ENCODE measurements at places on chromosomes 4 and X.

DNA sequence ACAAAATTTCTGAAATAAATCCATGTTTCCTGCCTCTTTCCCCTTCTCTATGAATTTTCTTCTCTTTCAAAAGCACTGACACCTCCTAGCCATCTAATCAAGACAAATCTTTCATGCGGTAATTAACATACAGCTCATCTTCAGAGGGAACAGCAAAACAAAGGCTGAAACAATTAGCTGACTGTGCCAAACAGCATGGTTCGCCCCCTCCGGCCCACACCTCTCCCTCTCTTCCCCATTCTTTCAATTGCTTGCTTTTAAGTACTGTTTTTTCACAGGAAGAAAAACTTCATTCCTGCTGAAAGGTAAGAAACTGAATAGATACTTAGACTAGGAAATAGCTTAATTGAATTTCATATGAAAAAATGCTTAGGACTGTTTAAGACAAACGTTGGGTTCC, 291.1 kb upstream of the NOCT start:
- no peaks in the 10 kb centered on the region for H3K4me1 ChIP-seq
- no peaks in the 10 kb centered on the region for H3K27me3 ChIP-seq
- no peak for DNase-seq
- H3K36me3 ChIP-seq = no peaks in the 10 kb centered on the region
- H3K4me3 ChIP-seq = no peak overlapping the region
- no peak overlapping the region for H3K27ac ChIP-seq

GRCh38 chr4:184167576-184167975, 50.1 kb downstream of the ENPP6 start:
- no peak overlapping the region for H3K4me3 ChIP-seq
- no peaks in the 10 kb centered on the region for H3K36me3 ChIP-seq
- H3K4me1 ChIP-seq = no peaks in the 10 kb centered on the region
- DNase-seq = no peak

- H3K4me1 ChIP-seq = no peaks in the 10 kb centered on the region
- no peaks in the 10 kb centered on the region for H3K27me3 ChIP-seq
- no peak for DNase-seq
- H3K4me3 ChIP-seq = no peak overlapping the region
These were observed 245.0 kb upstream of the SFRP2 start for GRCh38 chr4:154033921-154034320.

DNA sequence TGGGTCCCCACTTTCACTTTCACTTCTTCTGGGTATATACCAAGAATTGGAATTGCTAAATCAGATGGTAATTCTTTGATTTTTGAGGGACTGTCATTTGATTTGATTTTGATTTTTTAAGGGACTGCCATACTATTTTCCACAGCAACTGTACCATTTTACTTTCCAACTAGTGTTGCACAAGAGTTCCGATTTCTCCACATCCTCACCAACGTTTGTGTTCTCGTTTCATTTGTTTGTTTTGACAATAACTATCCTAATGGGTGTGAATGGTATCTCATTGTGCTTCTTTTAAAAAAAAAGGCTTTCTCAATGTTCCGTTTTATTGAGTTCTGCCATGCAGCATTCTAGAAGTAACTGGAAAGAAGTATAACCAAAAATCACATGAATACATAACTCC, 62.6 kb downstream of the C4orf46 start:
- H3K4me1 ChIP-seq = no peaks in the 10 kb centered on the region
- H3K36me3 ChIP-seq = no peaks in the 10 kb centered on the region
- H3K4me3 ChIP-seq = no peak overlapping the region
- no peak overlapping the region for H3K27ac ChIP-seq
- no peak for DNase-seq

- H3K27ac ChIP-seq = no peak overlapping the region
- DNase-seq = no peak
- H3K4me3 ChIP-seq = no peak overlapping the region
- H3K27me3 ChIP-seq = no peaks in the 10 kb centered on the region
- H3K36me3 ChIP-seq = no peaks in the 10 kb centered on the region
- H3K4me1 ChIP-seq = no peaks in the 10 kb centered on the region
These were observed 505.6 kb downstream of the RAPGEF2 start for GRCh38 chr4:159608436-159608835.

GRCh38 chr4:81930506-81931238, 443.1 kb downstream of the HNRNPD start:
- no peaks in the 10 kb centered on the region for H3K27me3 ChIP-seq
- no peaks in the 10 kb centered on the region for H3K36me3 ChIP-seq
- H3K27ac ChIP-seq = no peak overlapping the region
- no peaks in the 10 kb centered on the region for H3K4me1 ChIP-seq
- H3K4me3 ChIP-seq = no peak overlapping the region
- no peak for DNase-seq

GRCh38 chrX:147736045-147736444, 175.7 kb upstream of the FMR1 start:
- H3K4me3 ChIP-seq = no peak overlapping the region
- no peak for DNase-seq
- no peaks in the 10 kb centered on the region for H3K36me3 ChIP-seq

DNA sequence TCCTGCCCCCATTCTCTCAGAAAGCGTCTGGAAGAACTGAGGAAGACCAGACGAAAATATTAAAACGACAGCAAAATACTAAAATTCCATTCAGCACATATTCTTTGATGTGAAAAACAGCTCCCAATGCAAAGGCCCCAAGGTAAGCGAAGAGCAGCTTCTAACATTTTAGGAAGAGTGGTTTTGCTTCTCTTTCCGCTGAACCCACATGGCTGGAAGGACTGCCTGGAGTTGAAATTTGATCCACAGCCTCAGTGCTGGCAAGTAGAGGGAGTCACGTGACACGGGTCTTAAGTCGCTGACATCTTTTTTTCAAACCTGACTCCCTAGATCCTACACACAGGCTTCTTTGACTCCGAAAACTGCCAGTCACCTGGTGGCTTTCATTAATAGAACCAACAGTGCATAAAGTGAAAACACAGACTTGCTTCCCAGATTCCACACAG, at the start of gene FAM13A:
Gene FAM13A, minus strand, starts transcription at position 233 of the 446 bp plus-strand sequence. Its CDS starts 221 bp downstream, at position 12.
- peak; percentile 91 for DNase-seq
- peak within 1 kb of the TSS; percentile 74 for H3K27ac ChIP-seq
- H3K4me3 ChIP-seq = peak within 1 kb of the TSS; percentile 7
- H3K4me1 ChIP-seq = peaks cover 10% of the 10 kb centered on the region
- no peaks in the 10 kb centered on the region for H3K27me3 ChIP-seq

GRCh38 chr4:186345184-186345583, 79.2 kb downstream of the F11 start:
- H3K4me3 ChIP-seq = no peak overlapping the region
- DNase-seq = no peak
- H3K4me1 ChIP-seq = no peaks in the 10 kb centered on the region
- no peak overlapping the region for H3K27ac ChIP-seq

DNA sequence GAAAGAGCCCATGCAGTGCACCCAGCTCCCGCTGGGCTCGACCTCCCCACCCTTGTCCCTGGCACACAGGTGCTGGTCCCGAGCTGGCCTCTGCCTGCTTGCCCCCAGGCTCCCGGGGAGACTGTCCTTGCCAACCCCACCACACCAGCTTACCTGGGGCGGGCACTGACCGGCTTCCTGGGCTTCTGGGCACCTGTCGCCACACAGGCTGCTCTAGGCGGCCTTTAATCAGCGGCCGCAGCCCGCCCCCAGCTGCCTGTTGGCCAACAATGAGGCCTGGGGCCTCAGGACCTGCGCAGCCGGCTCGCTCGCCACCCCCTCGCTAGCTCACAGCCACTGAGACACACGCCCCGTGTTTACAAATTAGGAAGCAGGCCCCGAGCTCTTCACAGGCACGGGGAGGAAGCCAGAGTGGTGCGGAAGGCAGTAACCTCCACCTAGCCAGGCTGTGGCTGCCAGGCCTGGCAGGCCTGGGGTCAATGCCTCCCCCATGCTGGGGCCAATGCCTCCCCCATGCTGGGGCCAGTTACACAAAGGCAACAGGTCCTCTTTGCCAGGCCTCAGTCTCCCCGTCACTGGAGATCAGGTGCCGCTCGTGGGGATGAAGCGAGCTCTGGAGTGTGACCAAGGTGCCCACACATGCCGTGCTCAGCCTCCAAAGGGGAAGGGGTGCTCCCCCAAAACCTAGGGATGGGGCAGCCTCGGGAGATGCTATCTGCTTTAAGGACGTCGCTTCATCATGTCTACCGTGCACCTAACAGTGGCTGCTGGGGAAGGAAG, at the start of gene TREX2:
Gene TREX2, minus strand, starts transcription at position 201 of the 780 bp plus-strand sequence. CDS start 626 bp downstream, outside the sequence.
- H3K27me3 ChIP-seq = no peaks in the 10 kb centered on the region
- no peak within 1 kb of the TSS for H3K27ac ChIP-seq

GRCh38 chrX:40975951-40976350, 109.3 kb upstream of the USP9X start:
- H3K36me3 ChIP-seq = no peaks in the 10 kb centered on the region
- H3K4me1 ChIP-seq = no peaks in the 10 kb centered on the region
- no peak overlapping the region for H3K27ac ChIP-seq

DNA sequence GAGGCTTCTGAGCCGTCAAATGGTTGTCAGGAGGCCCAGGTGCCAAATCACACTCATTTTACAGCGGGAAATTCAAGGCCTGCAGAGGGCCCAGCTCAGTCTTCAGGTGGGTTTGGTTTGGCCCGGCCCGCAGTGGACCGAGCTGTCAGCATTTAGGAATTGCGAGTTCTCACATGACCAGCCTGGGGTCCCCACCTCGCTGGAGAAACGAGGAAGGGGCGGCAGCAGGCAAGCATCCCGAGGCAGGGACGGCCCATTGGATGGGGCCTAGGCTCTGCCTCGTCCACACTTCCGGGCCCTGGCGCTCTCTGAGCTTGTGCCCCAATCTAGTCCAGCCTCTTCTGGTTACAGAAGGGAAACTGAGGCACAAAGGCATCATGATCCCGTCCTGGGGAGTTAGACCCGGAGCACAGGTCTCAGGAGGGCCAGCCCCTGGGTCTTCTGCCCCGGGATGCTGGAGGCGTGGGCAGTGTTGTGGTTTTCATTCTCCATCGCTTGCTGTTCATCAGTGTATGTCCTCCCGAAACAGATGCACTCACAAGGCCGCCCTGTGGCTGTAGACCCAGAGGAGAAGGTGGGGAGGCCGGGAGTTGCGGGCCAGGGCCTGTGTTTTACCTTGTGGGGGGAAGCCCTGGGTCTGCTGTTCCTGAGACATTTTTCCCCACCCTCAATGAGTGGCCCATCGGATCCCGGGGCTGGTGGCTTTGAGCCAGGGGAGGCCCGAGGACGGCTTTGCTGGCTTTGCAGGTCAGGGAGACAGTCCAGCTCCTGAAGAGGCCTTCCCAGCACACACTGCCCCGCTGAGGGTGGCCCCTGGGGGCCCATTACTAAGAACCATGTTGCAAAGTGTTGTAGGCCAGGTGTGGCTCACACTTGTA, 8.9 kb downstream of the PSAPL1 start:
- H3K4me1 ChIP-seq = peaks cover 3% of the 10 kb centered on the region
- H3K4me3 ChIP-seq = no peak overlapping the region
- H3K27me3 ChIP-seq = no peaks in the 10 kb centered on the region
- DNase-seq = no peak
- H3K27ac ChIP-seq = no peak overlapping the region

- H3K27me3 ChIP-seq = no peaks in the 10 kb centered on the region
- H3K4me3 ChIP-seq = no peak overlapping the region
- DNase-seq = no peak
- H3K27ac ChIP-seq = no peak overlapping the region
- no peaks in the 10 kb centered on the region for H3K36me3 ChIP-seq
These were observed 5.6 kb downstream of the NYX start for GRCh38 chrX:41452565-41453356.

DNA sequence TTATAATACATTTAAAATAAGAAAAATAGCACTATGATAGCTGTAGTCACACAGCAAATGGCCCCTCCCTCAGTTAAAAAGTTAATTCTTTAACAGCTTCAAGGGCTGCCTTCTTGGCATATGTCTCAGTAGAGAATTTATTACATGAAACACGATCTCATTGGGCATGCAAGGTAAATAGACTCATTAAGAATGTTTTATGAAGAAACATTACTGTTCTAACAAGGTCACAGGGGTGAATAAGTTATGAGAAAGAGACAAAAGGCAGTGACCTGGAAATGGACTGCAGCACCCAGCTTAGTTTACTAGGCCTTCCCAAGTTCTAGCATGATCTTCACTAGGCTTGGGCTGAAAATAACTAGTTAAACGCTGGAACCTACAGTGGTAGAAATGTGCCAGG, 277.7 kb downstream of the NR3C2 start:
- H3K4me1 ChIP-seq = peaks cover 27% of the 10 kb centered on the region
- no peak overlapping the region for H3K4me3 ChIP-seq
- no peaks in the 10 kb centered on the region for H3K36me3 ChIP-seq
- DNase-seq = no peak
- no peaks in the 10 kb centered on the region for H3K27me3 ChIP-seq

- H3K4me3 ChIP-seq = no peak overlapping the region
- H3K27me3 ChIP-seq = no peaks in the 10 kb centered on the region
- no peaks in the 10 kb centered on the region for H3K36me3 ChIP-seq
- peaks cover 15% of the 10 kb centered on the region for H3K4me1 ChIP-seq
These were observed 17.8 kb downstream of the TBC1D1 start for GRCh38 chr4:37908488-37909331.

DNA sequence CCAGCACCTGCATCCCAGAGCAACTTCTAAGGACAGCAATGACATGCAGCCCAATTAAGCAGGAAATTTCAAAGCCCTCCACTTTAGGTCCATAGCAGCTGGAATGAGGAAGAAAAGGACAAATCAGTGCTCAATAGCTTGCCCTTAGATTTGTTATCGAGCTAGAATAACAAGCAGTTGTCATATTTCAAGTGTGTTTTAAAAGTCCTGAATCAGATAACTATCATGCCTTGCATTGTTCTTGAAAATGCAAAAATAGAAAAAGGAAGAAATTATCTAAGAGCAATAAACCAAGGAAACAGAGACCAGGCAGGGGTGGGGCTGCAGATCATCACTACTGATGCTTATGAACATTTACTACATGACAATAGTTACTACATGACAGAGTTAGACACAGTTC, 43.9 kb upstream of the KLF3 start:
- peaks cover 6% of the 10 kb centered on the region for H3K4me1 ChIP-seq
- no peak for DNase-seq
- H3K27ac ChIP-seq = no peak overlapping the region
- no peak overlapping the region for H3K4me3 ChIP-seq

DNA sequence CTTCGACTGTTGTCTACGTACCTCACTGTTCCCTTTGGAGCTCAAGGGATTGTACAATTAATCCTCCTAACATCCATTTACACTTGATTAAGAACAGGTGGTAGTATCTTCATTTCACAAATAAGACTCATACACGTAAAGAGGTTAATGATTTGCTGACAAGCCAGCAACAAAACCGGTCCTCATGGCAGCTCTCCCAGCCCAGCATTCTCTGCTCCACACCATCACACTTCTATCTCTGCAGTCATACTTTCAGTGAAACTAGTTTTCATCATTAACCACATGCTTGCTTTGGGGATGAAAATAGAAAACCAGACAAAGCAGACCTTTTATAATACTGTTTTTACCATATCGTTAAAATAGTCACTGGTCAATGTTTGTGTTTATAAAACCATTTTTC, 28.7 kb upstream of the CASK start:
- no peak overlapping the region for H3K4me3 ChIP-seq
- no peak for DNase-seq

DNA sequence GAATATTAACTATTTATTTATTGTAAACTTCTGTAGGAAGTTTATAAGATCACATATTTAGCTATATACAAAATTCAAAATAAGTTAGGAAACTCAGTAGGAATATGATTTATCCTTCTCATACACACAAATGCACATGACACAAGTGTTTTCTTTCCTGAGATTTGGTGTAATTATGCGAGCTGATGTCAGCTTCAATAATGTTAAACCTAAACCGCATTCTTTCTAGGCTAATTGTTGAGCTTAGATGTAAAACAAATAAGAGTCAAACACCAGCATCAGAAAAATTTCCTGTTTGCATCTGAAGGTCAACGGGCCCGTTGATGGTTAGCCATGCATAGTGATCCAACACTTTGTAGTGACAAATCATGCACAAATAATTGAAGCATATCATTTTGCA, 30.8 kb downstream of the RASGEF1B start:
- no peak for DNase-seq
- H3K4me3 ChIP-seq = no peak overlapping the region
- peaks cover 6% of the 10 kb centered on the region for H3K36me3 ChIP-seq
- no peaks in the 10 kb centered on the region for H3K27me3 ChIP-seq
- H3K4me1 ChIP-seq = no peaks in the 10 kb centered on the region
- no peak overlapping the region for H3K27ac ChIP-seq
